ENCODE measurements at places on chromosomes 4 and X.

DNA sequence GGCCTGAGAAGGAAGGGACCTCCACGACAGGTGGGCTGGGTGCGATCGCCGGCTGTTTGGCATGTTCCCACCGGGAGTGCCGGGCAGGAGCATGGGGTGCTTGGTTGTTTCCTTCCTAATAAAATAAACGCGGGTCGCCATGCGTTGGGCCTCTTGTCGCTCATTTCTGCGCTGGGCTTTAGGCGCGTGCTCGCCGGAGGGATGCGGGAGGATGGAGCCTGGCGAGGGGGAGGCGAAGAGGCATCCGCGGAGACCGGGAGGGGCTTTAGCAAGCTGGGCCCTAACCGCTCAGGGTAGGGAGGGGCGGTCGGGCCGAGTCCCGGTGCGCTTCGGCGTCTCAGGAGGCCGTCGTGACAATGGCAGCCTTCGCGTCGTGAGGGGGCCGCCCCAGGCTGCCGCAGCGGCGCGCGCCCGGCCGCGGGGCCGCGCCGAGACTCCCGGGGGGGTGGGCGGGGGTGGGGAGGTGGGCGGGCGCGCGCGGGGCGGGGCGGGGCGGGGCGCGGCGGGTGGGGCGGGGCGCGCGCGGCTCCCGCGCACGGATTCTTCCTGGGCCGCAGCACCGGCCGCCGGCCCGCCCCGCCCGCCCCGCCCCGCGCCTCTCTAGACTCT, 476 bp upstream of the GDI1 start:
- peak; percentile 57 for DNase-seq

DNA sequence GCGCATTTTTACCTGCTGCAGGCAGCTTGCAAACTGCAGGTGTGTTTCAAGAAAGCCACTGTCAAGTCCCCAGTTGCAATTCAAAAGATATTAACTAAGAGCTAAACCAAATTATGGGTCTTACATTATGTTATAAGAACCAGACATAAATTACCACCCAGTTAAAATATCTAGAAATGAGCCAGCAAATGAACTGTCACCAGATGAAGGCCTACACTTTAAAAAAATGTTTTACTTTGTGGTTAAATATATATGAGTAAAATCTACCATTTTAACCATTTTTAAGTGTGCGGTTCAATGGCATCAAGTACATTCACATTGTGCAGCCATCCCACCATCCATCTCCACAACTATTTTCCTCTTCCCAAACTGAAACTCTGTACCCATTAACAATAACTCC, 32.0 kb upstream of the TMEM131L start:
- no peak for DNase-seq

GRCh38 chr4:38278255-38278654, 318.1 kb downstream of the PTTG2 start:
- DNase-seq = no peak

- no peak for DNase-seq
Measured at GRCh38 chr4:26930964-26931363, 70.3 kb downstream of the STIM2 start.

DNA sequence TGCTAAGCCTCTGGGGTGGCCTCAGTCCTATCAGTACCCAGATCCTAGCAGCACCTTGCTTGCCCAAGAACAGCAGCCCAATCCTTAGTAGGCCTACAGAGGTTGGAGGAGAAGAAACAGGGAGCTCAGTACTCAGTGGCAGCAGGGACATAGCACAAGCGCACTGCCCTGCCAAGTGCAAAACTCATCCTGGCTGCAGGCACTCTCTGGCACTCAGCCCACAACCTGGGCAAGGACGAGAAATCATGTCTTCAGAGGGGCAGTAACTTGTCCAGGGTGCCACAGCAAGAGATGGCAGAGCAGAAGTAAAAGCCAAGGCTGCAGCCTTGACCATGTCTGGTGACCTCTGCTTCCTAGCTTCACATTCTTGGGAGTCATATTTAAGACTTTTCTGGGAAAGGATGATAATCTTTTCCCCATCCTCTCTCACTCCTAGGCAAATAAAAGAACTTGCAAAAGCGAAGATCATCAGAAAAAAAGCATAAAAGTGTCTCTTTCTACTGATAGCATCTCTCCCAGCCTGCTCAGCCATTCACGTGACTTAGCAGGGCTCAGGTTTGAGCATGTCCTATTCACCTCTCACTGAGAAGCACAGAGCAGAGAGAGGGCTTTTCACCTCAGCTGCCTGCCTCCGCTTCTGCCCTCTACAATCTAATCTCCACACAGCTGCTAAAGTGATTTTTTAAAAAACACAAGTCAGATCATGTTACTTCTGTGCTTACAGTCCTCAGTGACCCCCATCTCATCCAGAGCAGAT, 37.2 kb upstream of the MAGEA4 start:
- DNase-seq = no peak

DNA sequence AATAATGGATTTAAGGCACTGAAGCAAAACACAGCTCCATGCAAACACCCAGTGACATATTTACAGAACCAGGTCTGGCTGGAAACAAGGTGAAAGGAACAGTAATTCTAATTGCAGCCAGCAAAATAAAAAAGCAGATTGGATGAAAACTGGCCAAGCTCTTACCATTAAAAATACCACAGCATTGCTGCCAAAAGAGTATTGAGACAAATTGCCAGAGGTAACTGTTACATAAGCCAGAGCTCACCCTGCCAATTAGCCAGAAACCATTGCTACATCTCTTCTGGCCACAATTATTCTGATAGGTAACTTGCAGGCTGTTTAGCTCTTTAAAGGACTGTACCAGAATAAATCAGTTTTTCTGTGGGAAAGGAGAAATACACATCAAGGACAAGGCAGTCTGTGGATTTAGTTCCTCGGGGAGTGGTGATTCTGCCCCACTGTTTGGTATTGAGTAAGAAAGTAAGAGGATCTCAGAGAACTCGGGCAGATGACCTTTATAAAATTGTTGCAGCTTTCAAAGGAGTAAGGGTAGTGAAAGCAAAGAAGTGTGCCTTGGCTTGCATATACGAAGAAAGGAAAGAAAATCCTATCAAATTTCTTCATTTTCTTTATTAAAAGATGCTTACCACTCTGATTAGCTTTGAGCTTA, 369.5 kb downstream of the PPP3CA start:
- DNase-seq = no peak

DNA sequence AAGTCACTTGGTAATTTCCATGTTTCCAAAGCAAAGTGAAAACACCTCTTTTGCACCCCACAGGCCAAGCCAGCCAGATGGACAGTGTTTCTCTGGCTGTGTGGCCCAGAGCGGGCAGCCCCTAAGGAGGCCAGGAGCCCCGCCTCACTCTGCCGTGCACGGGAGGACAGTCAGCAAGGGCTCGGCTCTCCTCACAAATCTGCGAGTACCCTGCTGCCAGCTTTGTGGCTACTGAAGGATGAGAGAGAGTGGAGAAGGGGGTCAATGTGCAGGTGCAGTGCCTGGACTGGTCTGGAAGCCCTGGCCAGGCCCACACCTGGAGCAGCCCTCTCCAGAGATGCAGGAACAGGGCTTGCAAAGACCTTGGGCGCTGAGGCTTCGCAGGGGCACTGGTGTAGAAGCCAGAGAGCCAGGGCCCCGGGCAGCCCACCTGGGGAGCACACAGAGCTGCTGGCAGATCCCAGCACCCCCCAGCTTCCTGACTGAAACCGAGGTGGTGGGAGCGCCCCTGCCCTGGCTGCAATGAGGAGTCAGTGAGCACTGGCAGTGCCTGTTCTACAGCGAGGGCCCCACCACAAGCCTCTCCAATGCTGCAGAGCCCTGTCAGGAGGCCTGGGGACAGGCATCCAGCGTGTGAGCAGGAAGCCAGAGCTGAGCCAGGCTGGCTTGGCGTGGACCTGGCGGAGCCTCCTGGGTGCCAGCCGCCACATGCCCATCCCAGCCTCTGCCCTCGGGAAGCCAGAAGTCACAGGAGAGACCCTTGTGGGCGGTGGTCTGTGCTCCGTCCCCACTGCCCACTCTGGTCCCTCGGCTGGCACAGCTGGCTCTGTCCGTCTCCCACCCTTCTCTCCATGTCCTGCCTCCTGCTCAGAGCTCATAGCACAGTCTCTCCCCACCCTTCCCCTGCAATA, 3.9 kb downstream of the SPON2 start:
- DNase-seq = no peak

DNA sequence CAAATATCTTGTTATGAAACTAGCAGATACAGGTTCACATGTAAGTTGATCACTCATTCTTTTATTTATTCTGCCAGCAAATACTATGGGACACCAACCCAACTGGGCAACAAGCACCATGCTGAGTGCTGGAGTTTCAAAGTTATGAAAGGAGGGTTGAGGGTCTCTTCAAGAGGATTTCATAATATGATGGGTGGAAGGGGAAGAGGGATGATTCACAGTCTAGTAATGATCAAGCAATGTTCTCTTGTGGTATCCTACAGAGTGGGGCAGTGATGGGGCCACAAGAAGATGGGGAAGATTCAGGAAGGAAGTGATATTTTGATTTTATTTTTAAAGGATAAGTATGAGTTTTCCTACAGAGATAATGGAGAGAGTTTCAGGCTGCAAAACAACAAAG, 46.2 kb upstream of the TXK start:
- DNase-seq = no peak

- DNase-seq = no peak
Measured at GRCh38 chr4:89645482-89645881, 191.5 kb downstream of the SNCA start.

DNA sequence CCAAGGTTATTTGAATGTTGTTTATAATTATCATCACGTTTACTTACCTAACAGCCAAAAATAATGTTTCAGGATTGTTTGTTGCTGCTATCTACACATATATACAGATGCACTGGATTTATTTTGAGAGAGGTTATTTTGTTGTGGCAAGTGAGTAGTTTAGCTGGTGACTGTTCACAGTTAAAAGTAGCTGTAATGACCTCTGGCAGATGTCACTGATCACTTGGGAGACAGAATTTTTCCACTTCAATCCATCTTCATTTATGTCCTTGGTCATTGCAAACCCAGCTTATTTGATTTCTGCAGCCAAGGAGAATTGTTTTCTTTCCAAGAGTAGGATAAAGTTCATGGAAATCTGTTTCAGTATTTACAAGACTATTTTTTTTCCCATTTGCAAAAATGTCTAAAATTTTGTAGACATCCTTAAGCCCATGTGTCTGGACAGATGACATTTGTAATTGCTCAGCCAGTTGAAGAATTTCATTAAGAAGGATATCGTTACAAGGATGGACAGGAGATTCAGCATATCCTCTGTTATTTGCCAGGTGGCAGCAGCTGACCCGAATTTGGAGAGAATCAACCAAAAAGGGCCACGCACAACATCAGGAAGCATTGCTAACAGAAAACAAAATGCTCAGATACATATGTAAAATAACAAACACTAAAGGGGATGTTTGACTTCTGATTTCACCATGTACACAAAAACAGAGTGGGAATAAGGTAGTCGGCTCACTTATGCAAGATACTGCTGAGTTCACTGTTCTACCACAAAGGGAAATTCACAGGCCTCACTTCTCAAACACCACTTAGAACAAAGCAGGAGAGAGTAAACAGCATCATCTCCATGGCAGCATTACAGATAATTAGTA, 64.5 kb downstream of the GPRIN3 start:
- DNase-seq = no peak

All from stimulated activated CD4-positive, alpha-beta T cell treated with anti-CD3 and anti-CD28 coated beads, Interleukin-15, amount 100 ng/mL, for 24 hours (primary cell).